ENCODE measurements at places on chromosomes 3 and 15.
A peak's percentile ranks its signal among the peaks of the same experiment; 100 is the strongest.

GRCh38 chr15:27481768-27482167, 510.8 kb downstream of the GABRG3 start:
- DNase-seq: no peak

DNA sequence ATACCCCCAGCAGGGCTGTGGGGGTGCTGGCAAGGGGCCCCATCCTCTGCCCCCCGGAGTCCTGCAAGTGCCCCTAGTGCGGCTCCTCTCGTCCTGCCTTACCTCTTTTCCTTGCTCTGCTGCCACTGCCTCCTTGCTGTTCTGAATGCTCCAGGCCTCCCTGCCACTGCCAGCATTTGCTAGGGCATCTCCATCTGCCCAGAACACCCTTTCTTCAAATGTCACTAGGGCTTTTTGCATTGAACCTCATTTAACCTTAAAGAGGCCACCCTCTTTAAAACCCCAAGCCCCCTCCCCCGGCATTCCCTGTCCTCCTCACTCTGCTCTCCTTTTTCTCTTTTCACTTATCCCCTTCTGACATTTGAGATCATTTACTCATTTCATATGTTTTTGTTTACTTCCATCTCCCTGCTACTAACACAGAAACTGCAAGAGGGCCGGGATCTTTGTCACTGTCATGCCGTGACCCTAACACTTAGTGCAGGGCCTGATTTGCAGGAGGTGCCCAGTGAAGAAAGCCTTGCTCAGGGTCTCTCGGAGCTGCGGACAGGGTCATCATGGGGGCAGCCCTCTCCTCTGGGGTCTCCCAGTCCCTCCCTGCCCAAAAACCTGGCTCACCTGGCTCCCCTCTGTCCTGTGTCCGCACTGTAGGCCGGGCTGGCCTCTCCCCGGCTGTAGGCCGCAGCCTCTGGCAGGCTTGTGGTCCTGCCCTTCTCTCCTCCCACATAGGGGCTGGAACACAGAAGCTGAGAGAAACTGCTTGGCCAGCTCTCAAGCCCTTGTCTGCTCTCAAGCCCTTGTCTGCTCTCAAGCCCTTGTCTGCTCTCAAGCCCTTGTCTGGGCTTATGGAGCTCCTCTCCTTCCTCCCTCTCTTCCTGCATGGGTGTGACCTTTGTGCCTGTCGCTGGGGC, at the start of gene ACOX2:
Gene ACOX2 (minus strand): TSS at position 690 of the 911 bp plus-strand sequence. CDS start 2,084 bp downstream, outside the sequence.
- peak; percentile 38 for DNase-seq

DNA sequence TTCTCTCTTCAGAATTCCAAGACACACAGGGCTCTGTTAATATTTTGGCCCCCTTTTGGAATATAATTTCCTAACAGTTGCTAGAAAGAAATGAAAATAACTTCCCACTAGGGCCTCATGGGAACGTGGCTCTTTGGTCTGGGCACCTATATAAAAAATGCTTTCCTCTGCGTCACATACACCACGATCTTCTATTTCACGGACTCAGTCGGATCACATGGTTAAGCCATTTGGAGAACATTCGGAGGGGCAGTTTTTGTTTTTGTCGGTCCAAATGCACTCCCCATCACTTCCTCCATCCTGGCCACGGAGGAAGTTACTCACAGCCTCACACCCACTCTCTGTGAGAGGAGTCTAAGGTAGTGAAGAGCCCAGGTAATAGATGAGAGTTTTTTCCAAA, 21.0 kb downstream of the TMEM44 start:
- no peak for DNase-seq

DNA sequence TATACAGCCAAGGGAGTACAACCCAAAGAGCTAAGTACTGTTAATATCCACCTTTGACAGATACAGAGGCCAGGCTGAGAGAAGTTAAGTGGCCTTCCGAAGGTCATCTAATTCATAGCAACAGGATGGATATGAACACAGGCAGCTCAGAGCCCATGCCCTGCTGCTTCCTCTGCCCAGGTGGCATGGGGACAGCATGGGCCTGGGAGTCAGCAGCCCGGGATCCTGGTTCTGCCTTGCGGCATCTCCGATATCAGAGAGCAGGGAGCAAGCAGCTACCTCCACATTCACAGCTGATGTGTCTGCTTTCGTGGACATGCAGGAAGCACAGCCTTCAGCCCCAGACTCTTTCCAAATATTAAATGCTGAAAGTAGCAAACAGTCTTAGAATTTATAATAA, 55.6 kb downstream of the STARD5 start:
- DNase-seq: no peak

DNA sequence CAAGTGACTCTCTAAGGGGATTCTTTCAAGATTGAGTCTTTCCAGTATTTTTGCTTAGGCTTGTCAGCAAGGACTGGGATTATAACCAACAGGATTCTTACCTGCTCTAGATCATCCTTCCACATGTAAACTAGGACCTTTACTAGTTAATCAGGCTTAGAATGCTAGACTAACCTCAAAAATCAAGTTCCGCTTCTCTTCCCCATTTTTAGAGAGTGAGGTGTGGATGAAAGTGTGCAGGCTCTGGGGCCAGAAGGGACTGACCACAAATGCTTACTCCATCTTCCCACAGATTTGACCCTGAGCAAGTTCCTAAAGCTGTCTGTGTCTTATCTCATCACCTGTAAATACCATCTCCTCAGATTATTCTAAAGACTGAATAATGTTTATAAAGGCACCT, 89.5 kb upstream of the IL12A start:
- no peak for DNase-seq

- no peak for DNase-seq
Observed at GRCh38 chr3:99473321-99473751, 165.1 kb upstream of the COL8A1 start.

DNA sequence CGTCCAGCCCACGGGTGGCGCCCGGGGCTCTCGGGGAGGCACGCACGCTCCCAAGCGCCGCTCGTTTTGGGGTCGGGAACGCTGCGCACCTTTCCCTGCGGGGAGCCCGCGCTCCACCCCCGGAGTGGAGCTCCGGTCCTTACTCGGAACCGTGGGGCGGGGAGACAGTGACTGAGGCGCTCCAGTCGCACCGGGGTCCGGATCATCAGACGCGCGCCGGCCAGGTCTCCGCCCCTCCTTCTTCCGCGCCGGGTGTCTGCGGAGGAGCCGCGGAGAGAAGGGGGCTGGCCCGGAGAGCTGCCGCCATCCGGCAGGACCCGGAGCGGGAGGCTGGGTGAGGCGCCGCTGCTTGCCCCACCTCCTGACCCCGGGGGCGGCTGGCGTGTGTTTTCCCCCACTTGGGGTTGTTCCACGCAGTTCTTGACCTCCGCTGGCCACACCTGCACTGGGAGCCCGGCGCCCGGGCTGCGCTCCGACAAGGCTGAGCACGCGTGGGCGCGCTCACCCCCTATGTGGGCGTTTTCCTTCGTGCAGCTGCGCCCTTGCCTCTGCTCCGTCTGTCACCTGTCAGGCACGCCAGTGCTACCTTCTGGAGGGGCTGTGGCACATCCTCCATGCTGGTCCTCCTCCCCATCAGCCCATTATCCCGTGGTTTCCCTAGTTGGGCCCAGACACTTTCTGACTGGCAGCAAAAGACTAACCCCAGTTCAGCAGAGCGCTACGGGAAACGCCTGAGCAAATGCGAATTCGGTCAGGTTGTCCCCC, at the start of gene MCF2L2:
Gene MCF2L2 (minus strand): TSS at position 173 of the 765 bp plus-strand sequence. CDS start 642 bp downstream, outside the sequence.
- peak; percentile 66 for DNase-seq

- DNase-seq: no peak
Observed at GRCh38 chr3:32990116-32990515, 38.7 kb downstream of the CCR4 start.

GRCh38 chr3:180755556-180755955, 76.3 kb upstream of the CCDC39 start:
- no peak for DNase-seq

DNA sequence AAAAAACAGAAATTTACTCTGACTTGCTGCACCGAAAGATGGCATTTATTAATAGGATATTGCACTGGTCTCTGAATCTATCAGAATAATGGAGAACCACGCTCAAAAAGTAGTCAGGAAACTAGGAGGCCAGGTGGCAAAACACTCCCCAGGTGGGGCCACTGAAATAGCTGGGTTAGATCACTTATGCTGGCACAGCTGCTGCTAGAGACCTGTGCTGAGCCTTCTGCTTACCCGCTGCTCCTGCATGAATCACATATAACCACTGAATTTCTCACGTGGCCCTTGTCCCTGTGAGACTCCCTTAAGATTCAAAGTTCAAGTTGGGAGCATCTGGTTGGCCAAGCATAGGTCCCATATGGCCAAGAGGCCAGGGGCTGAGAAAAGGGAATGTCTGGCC, 66.0 kb upstream of the OXTR start:
- DNase-seq: no peak

- peak; percentile 54 for DNase-seq
Observed at GRCh38 chr15:58165661-58166060, 27.5 kb downstream of the AQP9 start.

DNA sequence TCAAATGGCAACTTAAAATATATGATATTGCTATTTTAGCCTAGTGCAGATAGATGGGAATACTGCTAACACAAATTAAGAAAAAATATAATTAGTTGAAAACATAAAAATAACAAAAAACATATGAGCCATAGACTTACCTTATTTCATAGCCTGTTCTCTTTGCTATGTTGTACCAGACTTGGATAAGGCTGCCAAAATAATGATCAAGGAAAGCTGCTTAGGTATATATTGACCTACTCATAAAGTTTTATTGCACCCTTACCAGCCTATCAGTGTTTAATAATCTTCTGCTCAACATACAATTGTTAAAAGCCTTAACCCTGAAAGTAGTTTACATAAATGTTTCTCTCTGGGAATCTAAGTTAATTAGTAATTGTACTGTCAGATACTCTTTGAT, at the start of gene SI:
Gene SI (minus strand): TSS at position 204 of the 400 bp plus-strand sequence. CDS start 2,484 bp downstream, outside the sequence.
- DNase-seq: no peak

GRCh38 chr3:120448756-120449155, 2.0 kb downstream of the FSTL1 start:
- no peak for DNase-seq

DNA sequence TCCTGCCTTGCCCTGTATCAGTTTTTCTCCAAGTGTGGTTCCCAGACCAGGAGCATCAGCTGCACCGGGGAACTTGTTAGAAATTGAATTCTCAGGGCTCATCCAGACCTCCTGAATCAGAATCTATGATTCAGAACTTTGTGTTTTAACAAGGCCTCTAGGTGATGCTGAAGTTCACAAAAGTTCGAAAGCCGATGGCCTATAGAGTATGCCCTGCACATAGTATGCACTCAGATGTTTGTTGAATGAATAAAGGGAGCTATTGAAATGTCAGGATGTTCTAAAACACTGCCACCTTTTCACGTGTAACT, 664 bp upstream of the LARP6 start:
- no peak for DNase-seq

GRCh38 chr3:17190353-17191078, 305.8 kb downstream of the PLCL2 start:
- no peak for DNase-seq

DNA sequence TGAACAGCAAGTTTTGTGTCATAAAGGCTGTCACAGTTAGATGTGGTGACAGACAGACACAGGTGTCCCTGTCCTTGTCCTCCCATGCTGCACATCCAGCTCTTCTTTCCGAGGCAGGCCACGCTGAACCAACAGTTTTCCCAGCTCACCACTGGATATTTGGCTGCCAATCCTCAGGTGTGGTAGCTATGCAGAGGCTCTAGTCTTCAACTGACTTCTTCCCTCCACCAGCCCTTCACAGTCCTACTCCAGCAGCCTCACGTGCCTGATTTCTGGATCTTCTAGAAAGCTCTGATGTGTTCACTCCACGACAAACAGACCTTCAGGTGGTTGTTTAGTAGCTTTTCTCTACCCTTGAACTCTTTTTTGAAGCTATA, 145.5 kb downstream of the UACA start:
- DNase-seq: no peak

DNA sequence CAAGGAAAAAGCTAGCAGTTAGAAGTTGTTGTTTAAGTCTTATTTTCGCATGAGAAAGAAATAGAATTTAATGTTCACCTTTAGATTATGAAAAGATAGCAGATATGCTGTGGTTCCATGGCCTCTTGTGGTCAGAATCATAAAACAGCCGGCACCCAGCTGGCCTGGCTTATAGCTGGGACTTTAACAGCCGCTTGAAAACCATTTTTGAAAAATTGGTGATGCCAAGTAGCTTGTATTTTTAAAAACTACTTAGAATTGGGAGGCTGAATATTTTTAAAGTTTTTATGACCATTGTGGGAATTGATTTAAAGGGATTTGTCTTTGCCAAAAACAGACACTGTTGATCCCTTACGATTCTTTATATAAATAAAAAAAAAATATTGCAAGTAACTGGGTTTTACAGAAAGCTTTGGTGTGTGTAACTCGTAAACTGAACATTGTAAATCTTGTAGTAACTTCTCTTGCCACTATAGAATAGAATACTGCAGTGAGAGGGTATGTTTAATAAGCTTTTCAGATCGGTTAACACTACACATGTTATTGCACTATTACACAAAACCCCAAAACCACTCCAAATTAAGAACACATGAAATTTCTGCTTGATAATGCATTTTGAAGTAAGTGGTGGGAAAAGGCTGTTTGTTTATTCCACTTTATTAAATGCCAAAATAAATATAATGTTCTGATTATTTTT, 6.6 kb downstream of the ARRDC4 start:
- DNase-seq: no peak
